Ovary (tissue), 10 donors: ENCODE measurements at places on chromosomes 5 and 9. TPM values are rescaled to one million over a fixed set of nuclear protein-coding genes. Genes with fewer than 3 reads are reported as not detected.

The C5orf58 gene
- not detected for total RNA-seq

GRCh38 chr5:2307631-2308030 lies 424.9 kb upstream of the IRX4 start:
- no peak for DNase-seq

DNA sequence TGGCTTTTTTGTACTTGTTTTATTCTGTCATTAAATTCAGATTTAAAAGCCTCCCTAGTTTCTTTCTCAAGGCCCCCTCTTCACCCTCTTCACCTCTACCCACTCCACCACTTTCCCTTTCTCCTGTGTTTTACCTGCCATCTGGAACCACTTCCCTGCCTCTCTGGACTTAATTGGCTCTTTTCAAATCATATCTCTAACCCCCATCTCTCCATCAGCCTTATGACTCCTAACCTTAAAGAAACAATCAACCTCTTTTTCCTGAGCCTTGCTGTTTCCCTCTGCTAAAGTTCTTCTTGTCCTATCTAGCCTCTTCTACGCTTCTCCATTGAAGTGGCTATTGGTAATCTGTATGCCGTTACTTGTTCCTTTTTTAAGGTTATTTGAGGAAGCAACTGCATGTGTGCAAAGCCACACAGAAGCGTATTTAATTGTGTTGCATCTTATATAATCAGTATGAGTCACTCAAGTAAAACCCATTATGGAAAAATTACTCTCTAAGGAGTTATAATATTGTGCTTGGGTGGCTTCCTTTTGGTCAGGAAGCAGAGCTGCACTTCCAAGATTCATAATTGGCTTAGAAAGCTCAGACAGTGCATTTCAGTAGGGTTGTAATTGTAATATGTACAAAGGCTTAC lies 653.6 kb upstream of the ITGA1 start:
- no peak for DNase-seq

DNA sequence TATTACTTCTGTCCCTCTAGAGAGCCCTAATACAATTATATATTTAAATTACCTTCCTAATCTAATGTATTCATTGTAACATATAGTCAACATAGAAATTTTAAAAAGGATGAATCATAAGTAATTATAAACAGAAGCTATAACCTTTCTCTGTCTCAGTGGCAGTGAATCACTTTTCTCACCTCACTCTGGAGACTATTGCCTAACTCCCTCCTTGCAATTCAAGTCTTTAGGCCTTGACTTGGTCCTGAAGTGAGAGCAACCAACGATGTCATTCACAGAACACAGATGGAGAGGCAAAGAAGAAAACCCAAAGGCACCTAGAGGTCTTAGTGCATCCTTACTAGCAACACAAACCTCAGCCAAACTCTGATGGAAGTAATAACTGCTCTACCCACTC lies 133.3 kb upstream of the DPYSL3 start:
- DNase-seq: no peak

- DNase-seq: peak; percentile 34
Measured at GRCh38 chr9:94639061-94639998, at the start of gene FBP1. TSS of gene FBP1 (minus strand) at chr9:94639518. CDS start at chr9:94639310, 208 bp downstream.

GRCh38 chr5:27516437-27516836 lies 478.1 kb upstream of the CDH9 start:
- no peak for DNase-seq

GRCh38 chr9:136603901-136604814 lies 58.3 kb upstream of the NOTCH1 start:
- DNase-seq: no peak
